Stimulated activated CD8-positive, alpha-beta memory T cell treated with anti-CD3 and anti-CD28 coated beads, Interleukin-7, amount 100 ng/mL, for 24 hours (primary cell): ENCODE measurements at places on chromosomes 6 and 20.

- DNase-seq: no peak
Measured at GRCh38 chr6:13604135-13604534, 11.0 kb upstream of the NOL7 start.

- DNase-seq: no peak
Measured at GRCh38 chr6:110233770-110234374, 53.6 kb downstream of the CDC40 start.

GRCh38 chr20:46264391-46265266 lies 43.7 kb downstream of the CDH22 start:
- DNase-seq: no peak

GRCh38 chr20:23116311-23117089 lies 30.4 kb upstream of the CD93 start:
- no peak for DNase-seq

- DNase-seq: no peak
Measured at GRCh38 chr6:110404607-110405006, 10.8 kb downstream of the DDO start.

GRCh38 chr20:41694796-41695195 lies 76.6 kb upstream of the CHD6 start:
- DNase-seq: no peak

- DNase-seq: no peak
Measured at GRCh38 chr6:137097057-137097456, 52.3 kb upstream of the IL20RA start.

- DNase-seq: peak; percentile 22
Measured at GRCh38 chr20:25750765-25751696, 54.4 kb upstream of the ZNF337 start.

GRCh38 chr20:9204979-9205378 lies 136.1 kb downstream of the PLCB4 start:
- no peak for DNase-seq

DNA sequence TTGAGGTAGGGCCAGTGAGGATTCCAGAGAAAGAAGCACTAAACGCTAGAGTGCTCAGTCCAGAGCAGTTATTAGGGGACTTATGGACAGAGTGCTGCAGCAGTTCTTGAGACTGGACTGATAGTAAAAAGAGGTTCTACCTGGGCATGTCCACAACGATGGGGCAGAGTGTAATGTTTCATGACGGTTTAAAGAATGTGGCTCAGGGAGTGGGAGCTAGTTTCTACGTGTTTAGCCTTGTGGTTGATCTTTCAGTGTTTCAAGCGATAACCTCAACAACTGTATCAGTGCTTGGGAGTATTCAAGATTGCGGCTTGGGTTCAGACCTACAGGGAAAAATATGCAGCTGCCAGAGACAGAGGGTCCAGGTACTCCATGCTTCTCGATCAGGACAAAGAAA lies 67.1 kb downstream of the TULP4 start:
- DNase-seq: no peak

GRCh38 chr20:61588411-61589385 lies 336.6 kb downstream of the CDH4 start:
- no peak for DNase-seq

- DNase-seq: no peak
Measured at GRCh38 chr20:48689388-48689787, 138.4 kb downstream of the PREX1 start.

DNA sequence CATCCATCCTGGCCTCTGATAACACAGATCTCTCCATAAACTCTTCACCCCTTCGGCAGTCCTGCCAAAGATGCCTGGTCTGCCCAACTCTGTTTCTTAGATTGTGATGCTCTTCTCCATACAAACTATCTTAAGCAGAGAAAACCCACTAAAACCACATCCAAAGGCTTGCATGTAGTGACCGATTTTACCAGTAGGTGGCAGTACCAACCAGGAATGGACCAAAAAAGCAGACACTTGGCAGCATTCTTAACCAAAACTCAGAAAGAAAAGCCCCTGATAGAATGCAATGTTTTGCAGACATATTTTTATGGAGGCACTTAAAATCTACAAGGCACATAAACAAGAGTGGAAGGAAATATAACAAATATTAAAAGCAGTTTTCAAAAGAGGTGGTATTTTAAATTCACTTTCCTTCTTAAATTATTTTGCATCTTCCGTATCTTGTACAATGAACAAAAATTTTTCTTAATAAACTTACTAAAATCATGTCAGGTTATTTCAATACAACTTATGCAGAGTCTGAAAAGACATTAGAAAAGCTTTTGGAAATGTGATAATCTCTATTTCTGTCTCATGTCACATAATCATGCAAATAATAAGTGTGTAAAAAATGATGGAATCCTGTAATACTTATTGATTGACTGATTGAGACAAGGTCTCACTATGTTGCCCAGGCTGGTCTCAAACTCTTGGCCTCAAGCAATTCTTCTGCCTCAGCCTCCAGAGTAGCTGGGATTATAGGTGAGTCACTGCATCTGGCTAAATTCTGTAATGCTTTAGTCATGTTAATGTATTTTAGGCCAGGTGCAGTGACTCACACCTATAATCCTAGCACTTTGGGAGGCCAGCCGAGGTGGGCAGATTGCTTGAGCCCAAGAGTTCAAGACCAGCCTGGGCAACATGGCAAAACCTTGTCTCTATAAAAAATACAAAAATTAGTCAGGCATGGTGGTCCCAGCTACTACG lies 29.4 kb downstream of the LRP11 start:
- DNase-seq: peak; percentile 43

GRCh38 chr6:73978330-73978729 lies 282.3 kb downstream of the CD109 start:
- DNase-seq: no peak

GRCh38 chr6:132190815-132191175 lies 210.5 kb downstream of the MOXD1 start:
- DNase-seq: no peak

DNA sequence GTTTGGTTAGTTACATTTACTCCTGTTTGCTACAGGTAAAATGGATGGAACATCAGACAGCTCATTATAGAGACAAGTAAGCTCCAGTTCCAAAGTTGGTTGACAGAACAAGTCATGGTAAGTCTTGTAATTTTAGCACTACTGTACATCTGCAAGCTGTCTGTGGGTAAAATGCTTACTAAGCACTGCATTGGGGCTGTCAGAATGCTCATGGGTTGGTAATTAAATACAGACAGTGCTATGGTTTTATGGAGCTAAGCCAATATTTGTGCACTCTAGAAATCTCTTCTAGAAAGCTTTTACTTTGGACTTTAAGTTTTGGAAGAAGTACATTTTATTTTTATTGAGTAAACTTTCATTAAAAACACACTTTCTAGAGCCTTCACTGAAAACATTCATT lies 419.2 kb upstream of the MMS22L start:
- no peak for DNase-seq

GRCh38 chr6:143397227-143398222 lies 53.0 kb downstream of the ADAT2 start:
- no peak for DNase-seq

DNA sequence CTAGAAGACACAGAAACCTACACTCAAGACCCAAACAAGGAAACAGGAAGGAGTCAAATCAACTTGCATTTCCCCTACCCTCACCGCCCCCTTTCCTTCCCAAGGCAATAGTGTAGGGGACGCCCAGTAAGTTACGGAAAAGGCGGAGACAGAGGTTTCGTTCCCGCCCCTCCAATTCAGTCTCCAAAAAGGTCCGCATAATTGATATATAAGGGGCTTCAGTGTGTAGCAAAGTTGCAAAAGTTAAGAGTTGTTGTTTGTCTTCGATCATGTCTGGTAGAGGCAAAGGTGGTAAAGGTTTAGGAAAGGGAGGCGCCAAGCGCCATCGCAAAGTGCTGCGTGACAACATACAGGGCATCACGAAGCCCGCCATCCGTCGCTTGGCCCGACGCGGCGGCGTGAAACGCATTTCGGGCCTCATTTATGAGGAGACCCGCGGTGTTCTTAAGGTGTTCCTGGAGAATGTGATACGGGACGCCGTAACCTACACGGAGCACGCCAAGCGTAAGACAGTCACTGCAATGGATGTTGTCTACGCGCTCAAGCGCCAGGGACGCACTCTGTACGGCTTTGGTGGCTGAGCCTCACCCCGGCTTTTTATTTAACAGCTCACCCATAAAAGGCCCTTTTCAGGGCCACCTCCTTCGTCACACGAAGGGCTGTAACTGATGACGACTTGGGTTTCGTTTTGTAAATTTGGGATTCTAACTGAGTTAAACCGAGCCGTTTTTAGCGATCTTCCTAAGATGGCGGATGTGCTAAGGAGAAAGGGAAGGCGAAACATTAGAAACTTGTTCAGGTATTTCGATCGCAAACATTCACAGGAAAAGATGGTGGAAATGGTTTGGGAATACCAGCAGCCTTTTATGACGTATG lies 124.6 kb upstream of the BTN3A2 start:
- no peak for DNase-seq

DNA sequence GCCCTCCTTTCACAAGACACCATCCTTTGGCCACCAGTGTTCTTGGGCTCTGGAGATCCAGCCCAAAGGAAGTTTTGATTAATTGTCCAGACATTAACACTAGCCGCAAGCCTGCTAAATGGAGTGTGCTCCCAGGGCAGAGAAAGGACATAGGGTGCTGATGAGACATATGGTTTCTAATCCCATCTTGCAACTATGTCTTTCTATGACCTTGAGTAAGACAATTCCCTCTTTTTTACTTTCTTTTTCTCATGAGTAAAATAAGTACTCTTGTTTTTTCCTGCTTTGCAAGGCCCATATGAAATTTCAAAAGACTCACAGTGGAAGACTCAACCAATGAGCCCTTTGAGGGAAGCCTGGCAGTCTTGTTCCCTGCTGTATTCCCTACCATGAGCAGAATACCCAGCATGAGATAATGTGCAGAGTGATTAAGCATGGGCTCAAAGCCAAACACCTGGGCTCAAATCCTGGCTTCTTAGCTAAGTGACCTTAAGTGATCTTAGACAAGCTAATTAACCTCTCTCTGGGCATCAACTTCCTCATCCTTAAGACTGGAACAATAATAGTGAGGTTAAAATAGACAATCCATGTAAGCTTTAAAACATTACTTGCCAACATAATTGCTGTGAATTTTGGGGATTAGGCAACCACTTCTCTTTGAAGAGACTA lies at the start of gene WFDC10B:
TSS of gene WFDC10B (minus strand) at position 51 of the 669 bp plus-strand sequence. CDS start 19,027 bp downstream, outside the sequence.
- no peak for DNase-seq

GRCh38 chr6:170553534-170554012 lies 466 bp upstream of the PSMB1 start:
- DNase-seq: no peak

DNA sequence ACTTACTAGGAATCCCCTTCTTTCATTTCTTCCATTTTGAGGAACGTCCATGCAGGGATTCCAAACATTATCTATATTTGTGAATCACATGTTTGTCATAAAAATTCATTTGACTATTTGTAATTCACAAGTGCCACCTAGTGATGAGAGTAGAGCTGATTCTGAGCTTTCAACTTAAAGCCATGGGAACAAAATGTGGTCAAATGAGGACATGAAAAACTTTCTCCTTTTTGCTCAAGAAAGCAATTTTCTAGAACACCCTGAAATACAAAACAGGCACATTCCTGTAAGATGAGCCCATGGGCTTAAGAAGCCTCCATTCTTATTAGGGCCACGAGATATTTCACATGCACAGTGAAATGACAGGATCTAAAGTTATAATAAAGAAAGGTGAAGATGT lies 12.3 kb downstream of the MAP3K7 start:
- DNase-seq: no peak

DNA sequence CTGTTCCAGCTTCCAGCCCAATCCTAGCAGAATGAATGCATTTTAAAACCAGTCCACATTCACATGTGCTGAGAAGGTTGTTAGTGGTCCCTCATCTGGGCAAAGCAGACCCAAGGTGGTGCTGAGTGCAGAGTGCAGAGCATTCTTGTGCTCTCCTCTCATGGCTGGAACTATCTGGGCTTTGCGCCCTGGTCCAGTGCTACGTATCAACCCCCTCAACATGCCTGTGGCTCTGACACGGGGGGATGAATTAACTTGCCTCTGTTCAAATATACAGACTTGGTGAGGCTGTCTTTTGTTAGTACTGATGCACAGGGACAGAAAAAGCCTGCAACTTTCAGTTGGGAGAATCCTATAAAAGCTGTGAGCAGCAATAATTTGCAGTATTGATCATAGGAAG lies 42.5 kb downstream of the PANK2 start:
- DNase-seq: no peak

- DNase-seq: no peak
Measured at GRCh38 chr6:128068119-128068479, 167.2 kb upstream of the THEMIS start.

DNA sequence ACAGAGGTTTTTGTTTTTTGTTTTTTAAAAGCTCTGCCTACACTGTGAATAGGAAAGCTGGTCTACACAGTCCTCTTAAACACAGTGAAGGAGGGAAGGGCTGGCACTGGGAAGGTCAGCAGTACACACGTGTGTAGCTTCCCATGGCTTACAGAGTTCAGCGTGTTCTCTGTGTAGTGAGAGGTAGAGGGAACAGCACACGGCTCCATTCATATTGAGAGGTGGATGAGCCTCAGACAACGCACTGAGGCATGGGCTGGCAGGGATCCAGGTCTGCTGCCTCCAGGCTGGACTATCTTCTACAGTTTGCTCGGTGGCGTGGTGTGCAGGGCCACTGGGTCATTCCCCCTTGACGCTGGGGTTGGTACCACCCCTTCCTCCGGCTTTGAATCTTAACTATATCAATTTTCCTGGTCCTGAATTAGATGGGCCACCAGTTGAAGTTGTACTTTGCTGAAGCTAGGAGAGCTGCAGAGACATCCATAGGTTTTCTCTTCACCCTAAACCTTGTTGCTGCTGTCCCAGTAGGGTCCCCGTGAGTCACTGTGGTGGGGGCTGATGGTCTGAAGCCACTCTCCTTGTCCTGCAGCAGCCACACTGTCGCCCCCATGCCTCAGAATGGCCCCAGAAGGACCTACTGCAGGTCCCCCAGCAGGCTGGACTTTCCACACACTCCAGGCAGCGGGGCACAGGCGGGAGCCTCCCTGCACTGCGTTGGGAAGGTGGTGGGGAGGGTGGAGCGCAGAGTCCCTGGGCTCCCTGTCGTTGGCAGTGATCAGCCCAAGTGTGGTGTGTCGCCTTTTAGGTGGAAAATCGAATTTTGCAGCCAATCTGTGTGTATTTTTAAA lies 2.0 kb downstream of the ARFGAP1 start:
- DNase-seq: no peak

DNA sequence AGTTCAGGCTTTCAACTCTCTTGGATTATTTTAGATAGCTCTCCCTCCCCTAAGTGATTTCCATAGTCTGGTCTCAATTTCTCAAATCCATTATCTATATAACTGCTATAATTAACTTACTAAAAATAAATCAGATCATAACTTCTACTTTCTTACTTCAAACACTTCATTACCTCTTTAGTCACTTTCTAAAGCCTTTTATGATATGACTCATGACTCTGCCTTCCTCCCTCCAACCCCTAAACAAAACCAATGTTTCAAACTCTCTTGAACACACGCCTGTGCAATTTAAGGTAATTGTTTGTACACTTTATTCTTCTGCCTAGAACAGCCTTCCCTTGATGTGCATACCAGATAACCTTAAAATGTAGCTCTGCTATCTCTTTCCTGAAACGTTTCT lies 100.5 kb downstream of the LMBRD1 start:
- no peak for DNase-seq

DNA sequence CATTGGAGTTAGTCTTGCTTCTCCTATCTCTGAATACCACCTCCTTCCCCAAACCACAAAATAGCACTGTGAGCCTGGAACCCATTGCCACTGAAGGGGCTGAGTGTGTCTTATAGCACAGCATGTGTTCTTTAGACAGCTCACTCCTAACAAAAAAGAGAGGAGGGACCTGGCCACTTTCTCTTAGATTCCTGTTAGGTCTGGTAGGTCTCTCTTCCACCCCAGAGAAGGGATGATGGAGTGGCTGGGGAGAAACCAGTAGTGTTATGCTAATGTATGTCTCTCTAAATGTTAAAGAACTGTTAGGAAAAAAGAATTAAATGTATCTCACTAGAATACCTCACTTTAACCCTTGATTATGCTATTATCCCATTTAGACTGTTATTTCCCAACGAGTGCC lies 340.3 kb downstream of the EPHA7 start:
- DNase-seq: no peak
